ENCODE measurements at places on chromosomes 5 and 9. TPM values are rescaled to one million over a fixed set of nuclear protein-coding genes. Genes with fewer than 3 reads are reported as not detected.
A peak's percentile ranks its signal among the peaks of the same experiment; 100 is the strongest.

ACTBL2 gene
- not detected for polyA plus RNA-seq

PTGDS gene
- 52.6 TPM for polyA plus RNA-seq

TLX3 gene
- polyA plus RNA-seq = not detected

PDZD2 gene
- 18.9 TPM for polyA plus RNA-seq

LECT2 gene
- polyA plus RNA-seq = 4.1 TPM

FCN2 gene
- polyA plus RNA-seq = 0.77 TPM

SRA1 gene
- polyA plus RNA-seq = 26.8 TPM

GEMIN5 gene
- polyA plus RNA-seq = 21.8 TPM

DNA sequence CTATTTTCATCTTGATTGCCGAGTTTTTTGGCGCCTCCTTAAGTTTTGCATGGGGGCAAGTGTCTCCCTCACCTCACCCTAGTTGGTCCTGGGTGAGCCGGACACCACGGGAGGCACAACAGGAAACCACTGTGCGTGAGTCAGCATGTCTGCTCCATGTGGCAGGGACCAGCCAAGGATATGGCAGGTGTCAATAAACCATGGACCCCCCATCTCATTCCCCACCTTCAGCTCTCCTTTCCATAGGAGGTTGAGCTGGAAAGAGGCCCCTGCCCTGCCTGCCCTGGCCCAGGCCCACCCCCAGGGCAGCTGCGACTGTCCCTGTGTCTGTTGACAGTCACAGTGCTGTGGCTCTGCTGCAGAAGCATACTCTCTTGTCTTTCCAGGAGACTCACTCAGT, 3.1 kb downstream of the SPACA9 start:
- DNase-seq = no peak

- DNase-seq = no peak
These were observed 55.2 kb upstream of the ZNF622 start for GRCh38 chr5:16520841-16521240.

DNA sequence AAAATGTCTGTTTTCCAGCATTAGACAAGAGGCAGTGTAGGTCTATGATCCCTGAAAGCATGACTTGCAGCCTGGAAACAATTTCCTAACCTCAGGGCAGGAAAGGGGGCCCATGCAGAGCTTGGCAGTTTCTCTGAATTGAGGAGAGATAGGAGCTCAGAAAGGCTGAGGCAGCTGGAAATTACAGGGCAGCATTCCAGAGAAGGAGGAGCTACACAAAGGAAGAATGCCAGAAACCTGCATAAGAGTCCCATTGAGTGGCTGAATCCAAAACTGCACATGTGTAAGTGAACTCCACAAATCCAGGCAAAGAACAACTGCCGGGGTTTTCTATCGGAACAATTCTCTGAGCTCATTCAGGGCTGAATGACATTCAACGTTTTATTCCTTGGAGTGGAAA, 346.8 kb downstream of the PIK3R1 start:
- peak; percentile 67 for DNase-seq

DNA sequence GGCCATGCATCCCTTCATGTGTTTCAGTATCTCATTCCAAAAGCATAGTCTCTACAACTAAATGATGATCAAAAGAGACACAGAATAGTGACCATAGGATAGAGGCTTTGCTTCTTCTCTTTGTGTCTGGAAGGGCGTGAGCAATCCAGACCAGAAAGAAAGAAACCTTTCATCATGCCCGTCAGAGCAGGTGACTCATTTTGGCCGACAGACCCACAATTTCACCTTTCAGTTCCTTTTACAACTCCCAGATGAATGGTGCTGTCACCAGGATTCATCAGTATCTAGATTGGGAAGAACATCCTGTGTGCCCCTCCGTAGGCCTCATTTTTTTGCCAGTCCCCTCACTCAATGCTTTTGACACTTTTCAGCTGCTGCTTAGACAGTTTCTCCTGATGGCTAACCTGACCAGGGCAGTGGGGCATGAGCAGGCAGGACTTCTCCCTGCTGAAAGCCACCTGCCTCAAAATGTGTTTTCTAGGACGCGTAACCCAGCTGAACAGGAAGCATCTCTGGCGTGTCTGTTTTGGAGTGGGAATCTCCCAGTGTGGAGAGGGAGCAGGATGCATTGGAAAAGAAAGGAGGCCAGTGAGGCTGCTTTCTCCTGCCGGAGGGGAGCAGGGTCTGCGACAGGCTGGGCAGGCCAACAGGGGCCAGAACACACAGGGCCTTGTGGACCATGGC, 21.2 kb downstream of the ABLIM3 start:
- DNase-seq = no peak

DNA sequence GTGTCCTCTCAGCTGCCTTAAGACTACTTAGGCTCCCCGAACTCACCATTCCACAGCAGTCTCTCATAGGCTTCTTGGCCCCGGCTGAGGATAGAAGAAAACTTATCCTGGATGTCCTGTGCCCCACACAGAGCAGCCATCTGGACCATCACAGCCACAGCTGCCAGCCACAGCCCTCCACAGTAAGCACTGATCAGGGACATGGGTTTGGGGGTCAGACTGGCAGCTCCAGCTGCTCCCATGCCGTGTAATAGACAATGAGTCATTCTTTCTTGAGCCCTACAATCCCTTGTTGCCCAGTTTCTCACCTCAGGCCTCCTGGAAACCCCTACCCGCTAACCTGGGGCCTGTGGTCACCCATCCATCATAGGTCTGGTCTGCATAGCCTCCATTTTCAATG, 5.7 kb downstream of the CREB3 start:
- no peak for DNase-seq

- DNase-seq = no peak
These were observed 601.5 kb downstream of the IRX1 start for GRCh38 chr5:4197151-4197550.

DNA sequence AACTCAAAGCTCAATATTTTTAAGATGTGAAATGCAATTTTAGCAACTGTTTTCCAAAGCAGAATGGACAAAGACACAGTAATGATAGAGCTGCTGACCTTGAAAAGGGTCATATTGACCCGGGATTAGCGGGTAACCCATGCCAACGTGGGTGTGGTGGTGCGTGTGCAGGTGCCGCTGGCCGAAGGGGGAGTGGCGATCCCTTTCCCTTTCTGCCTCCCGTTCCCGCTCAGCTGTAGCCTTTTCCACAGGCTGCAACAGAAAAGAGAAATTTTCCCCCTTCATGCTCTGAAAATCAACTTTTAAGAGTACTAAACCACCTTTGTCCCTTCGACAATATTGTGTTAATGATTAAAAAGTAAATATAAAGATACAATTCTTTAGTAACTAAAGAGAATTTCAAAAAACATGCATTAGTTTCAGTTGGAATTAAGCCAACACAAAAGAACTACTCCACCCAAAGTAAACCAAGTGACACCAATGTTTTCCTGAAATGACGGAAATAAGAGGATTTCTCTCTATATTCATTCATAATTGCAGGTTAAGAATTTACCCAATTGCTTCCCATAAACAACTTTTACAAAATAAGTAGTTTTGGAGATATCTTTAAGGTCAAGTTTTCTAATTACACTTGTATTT, 105.2 kb downstream of the ZNF608 start:
- DNase-seq = no peak

DNA sequence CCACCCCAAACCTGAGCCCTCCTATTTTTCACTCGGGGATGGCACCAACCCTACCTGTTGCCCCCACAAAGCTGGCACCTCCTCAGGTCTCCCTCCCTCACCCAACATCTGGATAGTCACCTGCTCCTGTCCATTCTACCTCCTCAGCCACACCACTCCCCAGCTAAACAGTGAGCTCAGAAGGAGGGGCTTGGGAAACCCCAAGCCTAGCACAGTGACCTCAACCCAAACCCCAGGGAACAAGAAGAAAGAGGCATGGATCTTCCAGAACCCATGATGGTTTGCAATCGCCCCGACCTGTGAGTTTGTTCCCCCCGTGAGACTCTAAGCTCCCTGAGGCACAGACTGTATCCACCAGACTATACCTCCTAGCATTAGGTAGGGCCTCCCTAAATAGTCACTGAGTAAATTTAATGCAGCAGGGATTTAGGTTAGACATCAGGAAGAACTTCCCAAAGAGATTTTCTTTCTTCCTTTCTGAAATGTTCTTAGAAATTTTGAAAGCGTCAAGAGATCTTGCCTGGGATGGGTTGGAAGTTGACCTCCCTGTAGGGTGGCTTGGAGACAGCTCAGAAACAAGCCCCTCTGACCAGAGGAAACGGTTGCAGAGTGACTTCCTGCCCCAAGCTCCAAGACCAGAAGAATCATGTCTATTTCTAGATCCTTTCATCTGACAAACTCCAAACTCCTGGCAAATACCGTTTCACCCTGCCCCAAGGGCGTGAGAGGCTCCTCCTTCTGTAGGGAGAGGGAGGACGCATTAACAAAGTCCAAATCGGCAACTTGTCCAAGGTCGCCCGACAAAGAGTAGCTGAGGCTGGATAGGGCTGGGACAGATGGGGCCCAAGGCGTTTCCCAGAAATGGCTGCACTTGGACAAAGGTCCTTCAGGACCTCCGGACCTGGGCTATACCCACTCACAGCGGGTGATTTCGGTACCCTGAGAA, 4.1 kb downstream of the FIBCD1 start:
- no peak for DNase-seq

DNA sequence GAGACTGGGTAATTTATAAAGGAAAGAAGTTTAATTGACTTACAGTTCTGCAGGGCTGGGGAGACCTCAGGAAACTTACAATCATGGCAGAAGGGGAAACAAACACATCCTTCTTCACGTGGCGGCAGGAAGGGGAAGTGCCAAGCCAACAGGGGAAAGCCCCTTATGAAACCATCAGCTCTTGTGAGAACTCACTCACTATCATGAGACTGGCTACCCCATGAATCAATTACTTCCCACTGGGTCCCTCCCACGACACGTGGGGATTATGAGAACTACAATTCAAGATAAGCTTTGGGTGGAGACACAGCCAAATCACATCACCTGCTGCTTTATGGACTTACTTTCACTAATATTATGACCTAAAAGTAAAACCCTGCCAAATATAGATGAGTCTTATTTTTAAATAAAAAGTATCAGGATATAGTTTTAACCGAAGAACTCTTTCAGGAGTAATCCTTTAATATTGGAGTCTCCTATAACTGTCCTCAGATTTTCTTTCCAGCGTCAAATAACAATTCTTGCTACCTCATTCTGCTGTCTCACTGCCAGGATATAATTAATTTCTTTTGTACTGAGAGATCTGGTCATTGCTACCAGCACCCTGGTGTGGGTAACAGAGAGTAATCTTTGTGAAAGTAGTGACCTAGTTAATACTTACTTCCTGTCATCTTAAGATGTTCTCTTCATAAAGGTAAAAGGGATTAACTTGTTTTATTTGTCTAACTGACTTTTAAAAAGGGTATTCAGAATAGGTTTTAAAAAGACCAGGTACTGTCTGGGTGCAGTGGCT, 68.6 kb downstream of the NLN start:
- no peak for DNase-seq

- no peak for DNase-seq
These were observed 723.2 kb downstream of the TLE4 start for GRCh38 chr9:80294955-80295354.

DNA sequence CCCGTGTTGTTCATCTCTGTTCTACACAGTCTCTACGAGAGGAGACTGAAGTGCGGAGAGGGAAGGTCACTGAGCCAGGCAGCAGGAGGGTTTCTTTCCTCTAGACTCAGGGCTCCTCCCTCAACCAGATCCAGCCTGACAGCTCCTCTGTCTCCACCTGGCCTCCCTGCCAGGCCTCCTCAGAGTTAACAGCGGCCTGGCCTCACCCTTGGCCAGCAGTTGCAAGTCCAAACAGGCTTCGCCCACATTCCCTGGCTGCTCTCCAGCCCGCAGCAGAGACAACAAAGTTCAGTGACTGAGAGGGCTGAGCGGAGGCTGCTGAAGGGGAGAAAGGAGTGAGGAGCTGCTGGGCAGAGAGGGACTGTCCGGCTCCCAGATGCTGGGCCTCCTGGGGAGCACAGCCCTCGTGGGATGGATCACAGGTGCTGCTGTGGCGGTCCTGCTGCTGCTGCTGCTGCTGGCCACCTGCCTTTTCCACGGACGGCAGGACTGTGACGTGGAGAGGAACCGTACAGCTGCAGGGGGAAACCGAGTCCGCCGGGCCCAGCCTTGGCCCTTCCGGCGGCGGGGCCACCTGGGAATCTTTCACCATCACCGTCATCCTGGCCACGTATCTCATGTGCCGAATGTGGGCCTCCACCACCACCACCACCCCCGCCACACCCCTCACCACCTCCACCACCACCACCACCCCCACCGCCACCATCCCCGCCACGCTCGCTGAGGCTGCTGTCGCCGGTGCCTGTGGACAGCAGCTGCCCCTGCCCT, at the start of gene HRCT1:
HRCT1 (plus strand) TSS at position 291 of the 768 bp plus-strand sequence; CDS start at position 377, 86 bp downstream.
- peak; percentile 70 for DNase-seq

DNA sequence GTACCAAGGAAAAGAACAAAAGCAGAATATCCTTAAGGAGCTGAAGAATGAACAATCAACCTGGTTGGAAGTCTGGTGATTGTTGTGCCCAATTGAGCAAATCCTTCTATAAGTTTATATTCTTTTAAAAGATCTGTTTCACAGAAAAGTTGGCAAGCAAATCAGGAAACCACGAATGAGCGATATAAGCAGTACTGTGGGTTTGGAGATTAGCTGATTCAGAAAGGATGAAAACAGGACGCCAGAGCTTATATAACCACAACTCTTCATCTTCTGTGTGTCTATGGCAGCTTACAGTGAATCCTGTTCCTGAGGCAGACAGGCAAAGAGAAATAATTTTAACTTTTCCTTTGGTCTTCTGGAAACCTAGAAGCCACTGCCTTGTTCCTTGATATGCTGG, 61.7 kb downstream of the SLC38A9 start:
- DNase-seq = no peak

DNA sequence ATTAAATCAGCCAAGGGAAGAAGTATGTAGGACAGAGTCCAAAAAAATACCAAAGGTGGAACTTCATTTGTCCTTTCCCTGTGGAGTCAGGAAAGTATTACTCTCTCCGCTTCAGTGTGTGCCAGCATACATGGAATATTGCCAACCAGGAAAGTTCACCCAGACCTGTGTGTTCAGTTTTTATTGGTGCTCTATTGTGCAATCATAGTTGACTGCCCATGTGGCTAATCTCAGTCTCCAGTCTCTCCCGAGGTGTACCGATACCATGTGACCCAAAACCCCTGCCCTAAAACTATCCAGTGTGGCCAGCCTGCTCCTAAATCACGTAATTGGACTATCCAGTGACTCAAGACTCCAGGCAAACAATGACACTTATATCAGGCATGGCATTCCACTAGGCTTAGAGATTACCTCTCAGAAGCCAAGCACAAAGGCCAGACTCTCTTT, 38.8 kb downstream of the NFX1 start:
- peak; percentile 31 for DNase-seq

GRCh38 chr5:125194883-125195282, 448.4 kb upstream of the ZNF608 start:
- DNase-seq = no peak

DNA sequence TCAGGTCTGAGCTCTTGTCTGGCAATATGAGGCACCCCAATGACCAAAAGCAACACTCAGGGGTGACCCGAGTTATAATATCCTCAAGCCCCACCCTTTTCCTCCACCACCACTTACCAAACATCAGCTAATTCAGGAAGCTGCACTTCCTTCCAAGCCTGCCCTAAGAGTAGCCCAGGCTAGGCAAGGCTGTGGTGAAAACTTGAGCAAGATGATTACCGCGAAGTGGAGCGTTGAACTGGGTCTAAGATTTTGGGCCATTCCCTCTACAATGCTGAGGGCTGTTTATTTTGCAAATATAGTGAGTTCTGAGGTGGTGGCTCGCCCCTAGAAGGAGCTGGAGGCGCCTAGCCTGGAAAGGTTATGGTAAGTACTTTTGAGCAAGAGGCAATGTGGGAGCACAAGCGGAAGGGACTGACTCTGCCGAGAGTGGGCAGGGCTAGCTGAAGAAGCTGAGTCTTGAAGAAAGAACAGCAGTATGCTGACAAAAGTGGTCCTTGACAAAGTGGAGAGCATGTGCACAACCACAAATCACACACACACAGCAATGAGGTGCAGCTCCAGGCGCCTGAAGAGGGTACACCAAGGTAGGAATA, at the start of gene HK3:
HK3 (minus strand) TSS at position 51 of the 596 bp plus-strand sequence. CDS start 3,187 bp downstream, outside the sequence.
- no peak for DNase-seq

- DNase-seq = no peak
These were observed 24.8 kb downstream of the NIPAL4 start for GRCh38 chr5:157484768-157485167.
